ENCODE measurements at places on chromosomes 11 and 22.

DNA sequence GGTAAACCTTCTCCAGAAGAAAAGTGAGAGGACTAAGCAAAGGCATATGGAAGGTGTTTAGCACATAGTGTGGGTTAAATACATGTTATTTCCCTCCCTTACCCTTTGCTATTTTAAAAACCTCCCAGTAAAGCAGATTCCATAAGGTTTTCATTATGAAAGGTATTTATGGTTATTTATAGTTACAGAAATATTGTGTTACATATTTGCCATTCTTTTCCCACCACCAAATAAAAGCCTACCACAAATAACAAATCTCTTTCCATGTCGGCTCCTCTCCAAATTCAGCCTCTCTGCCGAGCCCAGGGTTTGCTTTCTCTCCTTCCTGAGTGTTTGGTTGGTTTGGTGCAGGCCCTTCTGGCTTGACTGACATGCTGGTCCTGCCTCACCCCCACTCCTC lies 64.4 kb downstream of the INSC start:
- peak; percentile 35 for DNase-seq

- DNase-seq, result no peak
These were observed 822 bp upstream of the COMT start for GRCh38 chr22:19940536-19941364.

DNA sequence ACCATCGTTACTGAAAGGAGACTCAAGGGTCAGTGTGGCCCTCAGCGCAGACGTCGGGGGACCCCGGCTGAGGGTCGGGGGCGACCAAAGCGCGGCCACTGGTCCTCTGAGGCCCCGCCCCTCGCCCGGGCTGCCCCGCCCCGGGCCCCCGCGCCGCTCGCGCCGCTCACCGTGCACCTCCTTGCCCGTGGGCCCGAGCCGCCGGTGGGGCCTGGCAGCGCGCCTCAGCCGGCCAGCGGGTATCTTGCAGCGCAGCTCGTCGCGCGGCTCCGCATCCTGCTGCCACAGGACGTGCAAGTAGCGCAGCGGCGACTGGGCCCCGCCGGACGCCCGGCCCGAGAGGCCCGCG lies 419 bp downstream of the ANKRD54 start:
- DNase-seq, result no peak

DNA sequence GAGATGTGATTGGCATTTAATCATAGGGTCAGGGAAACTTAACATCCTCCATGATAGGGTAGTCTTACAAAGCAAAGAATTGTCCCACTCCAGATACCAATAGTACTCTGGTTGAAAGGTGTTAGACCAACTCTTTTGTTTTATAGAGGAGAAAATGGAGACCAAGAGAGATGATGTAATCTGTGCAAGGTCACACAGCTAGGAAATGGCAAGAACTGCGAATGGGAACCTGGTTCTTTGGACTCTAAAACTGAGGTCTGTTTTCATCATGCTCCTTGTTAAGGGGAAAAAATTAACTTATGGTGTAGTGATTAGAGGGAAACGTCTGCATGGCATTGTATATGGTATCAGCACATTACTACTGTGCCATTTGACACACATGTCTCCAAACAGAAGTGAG lies 171.1 kb downstream of the COMMD9 start:
- no peak for DNase-seq

- no peak for DNase-seq
These were observed at the start of gene MS4A4A for GRCh38 chr11:60280412-60280811. MS4A4A (plus strand) TSS chr11:60280666; CDS start chr11:60280676, 10 bp downstream.

DNA sequence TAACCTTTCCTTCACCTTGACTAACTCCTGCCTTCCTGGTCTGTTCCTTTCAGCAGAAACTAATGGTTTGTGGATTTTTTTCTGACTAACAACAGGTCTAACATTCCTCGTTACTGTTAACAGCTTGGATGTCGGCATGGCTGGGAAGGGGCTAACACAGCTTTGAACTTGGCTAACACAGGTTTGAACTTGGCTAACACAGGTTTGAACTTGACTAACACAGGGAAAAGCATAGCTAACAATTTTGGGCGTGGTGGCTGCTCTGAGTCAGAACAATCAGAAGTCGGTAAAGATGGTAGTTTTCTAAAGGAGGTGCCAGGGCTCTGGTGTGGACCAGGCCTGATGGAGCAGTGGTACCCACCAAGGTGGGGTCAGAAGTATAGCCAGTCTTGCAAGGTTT lies 16.1 kb downstream of the MIAT start:
- DNase-seq, result peak; percentile 46

GRCh38 chr22:43000441-43001175 lies 14.3 kb downstream of the PACSIN2 start:
- peak; percentile 62 for DNase-seq

DNA sequence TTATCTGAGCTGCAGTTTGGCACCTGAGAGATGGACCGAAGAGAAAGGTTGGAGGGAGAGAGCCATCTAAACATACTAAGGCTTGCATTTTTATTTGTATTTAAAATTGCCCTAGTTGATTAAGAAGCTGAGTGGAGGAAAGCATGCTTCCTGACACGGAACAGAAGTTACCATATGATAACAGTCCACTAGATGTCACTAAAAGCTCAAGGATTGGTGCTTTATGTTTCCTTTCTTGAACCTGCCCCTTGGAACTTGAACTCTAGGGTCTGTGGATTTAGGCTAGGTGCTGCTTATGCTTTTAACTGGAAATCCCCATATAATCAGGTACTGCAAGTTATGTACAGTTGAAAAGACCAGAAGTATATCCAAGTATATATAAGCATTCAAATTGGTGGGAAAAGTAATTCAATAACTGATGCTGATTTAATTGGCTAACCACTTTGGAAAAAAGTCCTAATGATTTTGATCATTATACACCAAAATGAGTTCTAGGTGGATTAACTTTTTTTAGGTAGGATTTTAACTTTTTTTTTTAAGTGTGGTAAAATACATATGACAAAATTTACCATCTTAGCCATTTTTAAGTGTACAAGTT lies 9.5 kb downstream of the RBMXL2 start:
- DNase-seq, result peak; percentile 48

- no peak for DNase-seq
These were observed 44.1 kb downstream of the RPS6KA4 start for GRCh38 chr11:64403106-64403505.

DNA sequence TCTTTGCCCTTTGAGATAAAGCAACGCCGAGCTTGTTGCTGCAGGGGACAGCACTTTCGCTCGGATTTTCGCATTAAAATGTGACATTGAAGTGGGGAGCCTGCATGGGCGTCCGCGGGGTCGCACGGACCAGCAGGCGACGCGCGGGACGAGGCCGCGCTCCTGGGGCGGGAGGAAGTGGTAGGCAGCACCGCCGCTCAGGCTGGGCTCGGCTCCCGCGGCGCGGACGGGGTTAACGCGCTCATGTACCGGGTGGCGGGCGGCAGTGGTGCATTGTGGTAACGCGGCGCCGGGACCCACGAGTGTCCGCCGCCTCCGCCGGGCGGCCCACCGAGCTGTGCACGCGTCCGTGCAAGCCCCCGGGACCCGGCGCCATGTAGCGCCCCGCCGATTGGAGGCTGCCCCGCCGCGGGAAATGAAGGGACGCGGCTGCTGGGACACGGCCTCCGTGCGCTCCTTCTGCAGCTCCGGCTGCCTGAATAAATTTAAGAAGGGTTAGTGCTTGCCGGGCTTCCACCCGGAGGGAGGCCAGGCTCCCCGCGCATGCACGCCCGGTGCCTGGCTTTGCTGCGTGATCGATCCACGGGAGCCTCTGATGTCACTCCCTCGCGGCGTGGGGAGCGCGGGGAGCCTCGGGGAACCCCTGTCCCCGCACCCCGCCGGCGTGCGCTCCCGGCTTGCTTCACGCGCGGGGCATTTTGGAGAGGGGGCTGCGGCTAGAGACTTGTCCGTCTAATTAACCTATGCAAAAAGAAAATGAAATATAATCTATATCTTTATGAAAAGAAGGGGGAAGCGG lies 127.7 kb downstream of the OSBP2 start:
- no peak for DNase-seq

- no peak for DNase-seq
These were observed 29.8 kb upstream of the GRK3 start for GRCh38 chr22:25534724-25535123.

- peak; percentile 20 for DNase-seq
These were observed 616 bp downstream of the BTBD10 start for GRCh38 chr11:13462311-13462900.

DNA sequence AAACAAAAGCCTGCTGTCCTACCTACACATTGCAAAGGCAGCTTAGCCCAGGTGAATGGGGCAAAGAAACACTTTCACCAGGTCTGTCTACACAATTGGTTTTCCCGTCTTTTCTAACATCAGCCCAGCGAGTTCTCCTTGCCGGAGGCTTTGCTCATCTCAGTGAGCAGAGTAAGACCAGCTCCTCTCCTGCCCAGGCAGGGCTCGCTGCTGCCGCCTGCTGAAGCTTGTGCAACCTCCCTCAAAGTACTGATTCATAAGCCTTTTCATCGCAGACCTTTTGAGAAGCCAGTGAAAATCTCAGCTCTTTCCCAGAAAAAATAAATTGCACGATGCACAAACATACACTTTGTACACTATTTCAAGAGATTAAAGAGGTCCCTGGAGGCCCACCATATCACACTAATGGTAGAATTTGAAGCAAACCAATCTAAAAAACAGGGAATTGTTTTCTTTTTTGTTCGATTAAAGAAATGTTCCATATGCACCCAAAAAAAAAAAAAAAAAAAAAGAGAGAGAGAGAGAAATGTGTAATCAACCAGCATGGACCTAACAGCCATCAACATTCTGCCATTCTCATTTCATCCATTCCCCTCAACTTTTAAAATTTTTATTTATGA lies 328.1 kb upstream of the MPPED2 start:
- DNase-seq, result peak; percentile 70

DNA sequence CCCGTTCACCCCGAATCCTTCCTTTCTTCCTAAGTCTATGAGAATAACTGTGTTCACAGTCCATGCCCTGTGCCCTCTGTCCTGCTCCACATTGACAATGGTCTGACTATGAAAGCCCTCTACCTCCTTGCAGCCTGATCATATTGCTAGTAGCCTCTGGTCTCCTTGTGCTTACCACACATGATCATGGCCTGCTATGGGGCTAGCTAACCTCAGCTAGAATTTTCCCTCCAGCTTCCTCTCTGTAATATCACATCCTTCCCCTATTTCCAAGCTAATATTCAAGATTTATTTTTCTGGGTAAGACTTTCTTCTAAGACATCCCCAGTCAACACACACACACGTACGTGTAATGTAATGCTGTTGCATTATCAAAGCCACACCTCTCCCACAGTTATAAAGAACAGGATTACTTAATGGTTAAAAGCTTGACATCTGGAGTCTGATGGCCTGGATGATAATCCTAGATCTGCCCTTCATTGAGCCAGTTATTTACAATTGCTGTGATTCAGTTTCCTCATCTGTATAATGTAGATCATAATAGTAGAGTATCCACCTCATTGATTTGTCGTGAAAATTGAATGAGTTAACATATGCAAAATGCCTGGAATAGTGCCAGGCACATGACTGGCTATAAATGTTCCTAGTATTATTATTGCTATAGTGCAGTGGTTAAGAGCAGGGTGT lies 214.4 kb upstream of the BLID start:
- no peak for DNase-seq

- DNase-seq, result no peak
These were observed 318.3 kb downstream of the SHANK2 start for GRCh38 chr11:70933981-70934583.

GRCh38 chr11:112128483-112129121 lies 35.3 kb downstream of the IL18 start:
- DNase-seq, result peak; percentile 87

DNA sequence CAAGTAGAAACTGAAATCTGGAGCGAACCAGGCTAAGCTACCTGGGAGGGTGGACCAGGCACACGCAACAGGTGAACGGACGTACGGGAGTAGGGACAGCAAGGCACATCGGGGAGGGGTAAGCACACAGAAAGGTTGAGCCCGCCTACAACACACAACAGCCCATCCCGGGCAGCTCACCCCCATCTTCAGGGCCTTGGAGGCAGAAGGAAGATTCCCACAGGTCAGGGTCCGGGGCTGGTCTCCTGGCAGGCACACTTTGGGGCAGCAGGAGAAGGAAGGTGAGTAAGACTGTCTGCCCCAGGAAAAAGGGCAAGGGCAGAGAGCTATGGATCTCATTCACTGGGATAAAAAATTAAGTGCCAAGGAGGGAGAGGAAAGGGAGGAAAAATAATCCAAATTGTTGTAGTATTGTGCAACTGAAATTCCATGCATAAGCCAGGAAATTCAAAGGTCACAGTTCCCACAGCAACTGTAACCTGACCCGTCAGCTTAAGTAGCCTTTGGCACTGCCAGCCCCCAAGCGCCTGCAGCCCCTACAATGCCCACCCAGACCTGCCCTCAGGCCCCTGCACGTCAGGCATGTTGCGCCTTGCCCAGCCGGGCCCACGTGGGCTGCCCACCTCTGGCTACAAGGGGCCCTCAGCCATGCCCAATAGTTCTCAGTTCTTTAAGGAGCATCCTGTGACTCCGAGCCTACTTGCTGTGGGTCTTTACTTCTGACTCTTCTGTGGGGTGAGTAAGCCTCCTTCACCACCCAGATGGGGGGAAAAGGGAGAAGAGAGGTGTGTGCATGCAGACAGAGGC lies 51.8 kb downstream of the MICAL3 start:
- peak; percentile 83 for DNase-seq

GRCh38 chr22:49021131-49021925 lies 806.3 kb downstream of the BRD1 start:
- no peak for DNase-seq

GRCh38 chr11:93662175-93662570 lies 691 bp downstream of the CEP295 start:
- DNase-seq, result no peak

DNA sequence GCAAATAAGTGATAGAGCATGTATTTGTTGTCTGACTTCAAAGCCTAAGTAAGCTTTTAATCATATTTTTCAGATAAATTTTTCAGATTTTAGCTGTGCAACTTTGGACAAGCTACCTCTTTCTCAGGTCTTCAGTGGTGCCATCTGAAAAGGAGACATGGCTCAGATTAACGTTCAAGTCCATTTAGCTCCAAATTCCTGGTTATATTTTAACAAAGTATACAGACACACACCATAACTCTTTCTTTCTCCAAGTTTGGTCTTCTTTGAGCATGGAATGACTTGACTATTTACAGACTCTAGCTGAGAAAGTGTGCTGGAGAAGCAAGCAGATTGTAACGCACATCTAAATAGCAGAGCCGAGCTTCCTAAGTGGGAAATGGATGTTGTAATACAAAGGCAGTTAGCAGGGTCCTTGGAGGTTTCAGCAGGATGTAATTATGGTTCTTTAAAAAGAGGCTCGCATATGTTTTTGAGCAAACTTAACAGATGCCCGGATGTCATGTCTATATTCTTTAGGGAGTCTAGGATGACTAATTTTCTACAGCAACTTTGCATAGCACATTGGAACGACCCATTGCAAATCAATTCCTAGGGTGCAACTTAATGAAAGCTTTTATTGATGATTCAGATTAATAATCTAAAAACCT lies 128.1 kb upstream of the E2F8 start:
- peak; percentile 36 for DNase-seq

GRCh38 chr22:39242595-39243438 lies 2.0 kb downstream of the PDGFB start:
- DNase-seq, result no peak

GRCh38 chr11:86625981-86626380 lies 46.4 kb downstream of the ME3 start:
- no peak for DNase-seq

DNA sequence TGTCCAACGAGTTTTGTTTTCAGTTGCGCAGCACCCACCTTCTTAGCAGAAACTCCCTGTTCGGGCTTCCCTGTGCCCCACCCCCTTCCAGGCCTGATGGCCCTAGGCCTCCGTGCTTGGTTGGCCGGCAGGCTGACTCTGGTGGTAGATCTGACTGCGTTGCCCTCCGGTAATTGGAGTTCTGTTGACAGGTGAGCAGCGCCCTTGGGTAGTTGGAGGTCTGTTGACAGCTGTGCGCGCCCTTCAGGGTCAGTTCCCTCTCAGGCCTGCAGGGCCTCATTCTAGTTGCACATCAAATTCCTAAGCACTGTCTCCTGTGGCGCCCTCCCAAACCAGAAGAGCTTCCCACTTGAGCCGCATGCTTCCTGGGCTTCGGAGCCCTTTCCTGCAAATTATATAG lies 776 bp downstream of the DGCR6 start:
- no peak for DNase-seq

Measured in iris pigment epithelial cell (primary cell).